ENCODE measurements at places on chromosomes 6 and 20.

- DNase-seq, result no peak
Observed at GRCh38 chr6:89950879-89951391, 56.7 kb downstream of the GJA10 start.

GRCh38 chr6:108118359-108118724 lies 43.8 kb upstream of the OSTM1 start:
- no peak for DNase-seq

DNA sequence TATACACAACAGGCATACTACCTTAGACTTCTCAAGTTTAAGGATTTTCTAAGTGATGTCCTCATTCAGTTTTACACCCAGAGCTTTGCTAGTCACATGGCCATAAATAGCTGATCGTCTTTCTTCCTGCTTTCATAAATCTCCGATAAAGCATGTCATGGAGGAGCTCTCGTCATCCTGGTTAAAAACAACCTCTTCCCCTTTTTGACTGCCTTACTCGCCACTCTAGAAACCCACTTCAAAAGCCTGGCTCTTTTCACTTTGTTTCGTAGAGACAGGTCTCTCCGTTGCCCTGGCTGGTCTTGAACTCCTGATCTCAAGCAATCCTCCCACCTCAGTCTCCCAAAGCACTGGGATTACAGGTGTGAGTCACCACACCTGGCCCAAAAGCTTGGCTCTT lies 67.0 kb upstream of the SMIM29 start:
- DNase-seq, result peak; percentile 21

DNA sequence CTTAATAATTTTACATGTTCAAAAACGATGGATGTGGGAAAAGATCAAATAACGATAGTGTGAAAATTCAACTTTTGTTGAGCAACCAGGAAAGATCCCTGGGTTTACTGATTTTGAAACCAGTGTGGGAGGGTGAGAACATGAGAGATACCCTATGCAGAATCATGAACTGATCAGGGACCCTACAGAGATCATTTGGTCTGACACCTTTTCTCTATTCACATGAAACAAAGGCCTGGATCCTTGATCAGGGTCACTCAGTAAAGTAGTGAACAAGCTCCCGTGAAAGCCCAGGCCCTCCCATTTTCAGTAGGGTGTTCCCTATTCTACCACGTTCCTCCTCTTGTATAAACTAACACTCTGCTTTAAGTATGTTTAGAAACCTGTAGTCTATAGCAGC lies 60.5 kb upstream of the DUSP22 start:
- no peak for DNase-seq

DNA sequence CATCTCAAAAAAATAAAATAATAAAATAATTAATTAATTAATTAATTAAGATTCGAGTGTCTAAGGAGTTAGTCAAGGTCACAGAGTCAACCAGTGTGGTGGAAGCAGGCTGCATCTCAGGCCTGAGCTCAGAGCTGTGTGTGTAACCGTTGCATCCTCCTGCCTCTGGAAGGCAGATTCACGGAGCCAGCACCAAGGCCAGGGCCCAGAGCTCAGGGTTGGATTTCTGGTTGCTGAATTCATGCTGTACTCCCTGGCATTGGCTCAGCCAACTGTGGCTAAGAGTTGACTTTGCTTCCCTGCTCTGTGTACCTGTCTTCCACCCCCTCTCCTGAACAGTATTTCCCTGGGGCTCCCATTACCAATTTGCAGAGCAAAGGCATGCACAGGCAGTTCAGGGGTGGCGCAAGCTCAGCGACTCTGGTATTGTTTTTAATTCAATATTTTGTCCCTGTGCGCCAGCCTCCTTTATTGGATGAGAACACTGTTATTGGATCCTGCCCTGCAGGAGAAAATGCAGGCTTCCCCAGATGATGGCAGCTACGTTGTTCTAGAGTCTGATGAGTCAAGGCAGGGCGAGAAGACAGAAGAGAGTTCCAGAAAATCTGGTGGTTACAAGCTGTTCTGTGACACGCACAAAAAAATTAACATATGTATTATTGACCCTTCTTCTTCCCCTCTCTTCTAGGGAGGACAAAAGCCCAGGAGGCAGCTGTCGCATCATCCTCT lies 12.3 kb upstream of the CTNNBL1 start:
- no peak for DNase-seq

DNA sequence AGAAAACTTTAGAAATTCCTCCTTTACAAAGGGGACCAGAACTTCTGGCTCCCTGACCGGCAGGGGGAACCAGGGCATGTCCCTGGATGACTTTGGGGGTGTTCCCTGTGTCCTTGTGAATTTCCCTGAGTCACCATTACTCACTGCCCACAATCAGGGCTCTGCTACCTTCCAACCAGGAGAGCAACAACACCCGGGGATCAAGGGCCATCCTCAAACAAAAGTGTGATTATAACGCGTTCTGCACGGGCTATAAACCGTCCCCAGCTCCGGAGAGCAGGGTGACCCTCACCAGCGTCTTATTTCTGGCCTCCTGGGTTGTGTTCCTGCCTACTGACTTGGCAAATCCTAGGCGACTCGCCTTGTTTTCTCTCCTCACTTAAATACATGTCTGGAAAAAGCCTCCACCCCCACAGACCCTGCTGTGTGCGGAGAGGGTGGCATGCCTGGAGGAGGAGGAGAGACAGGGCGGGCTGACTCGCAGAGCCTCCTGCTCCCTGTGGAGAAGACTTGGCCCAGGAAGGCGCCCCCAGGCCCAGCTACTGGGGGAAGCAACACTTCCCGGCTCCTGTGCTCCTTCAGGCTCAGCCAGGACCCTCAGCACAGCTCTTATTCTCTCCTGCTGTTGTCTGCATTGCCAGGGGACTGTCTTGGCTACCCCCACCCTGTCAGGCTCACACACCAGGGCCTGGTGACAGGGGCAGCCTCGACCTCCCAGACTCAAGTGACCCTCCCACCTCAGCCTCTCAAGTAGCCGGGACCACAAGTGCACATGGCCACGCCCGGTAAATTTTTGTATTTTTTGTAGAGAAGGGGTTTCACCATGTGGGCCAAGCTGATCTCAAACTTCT lies 54.1 kb downstream of the FGD2 start:
- DNase-seq, result no peak

DNA sequence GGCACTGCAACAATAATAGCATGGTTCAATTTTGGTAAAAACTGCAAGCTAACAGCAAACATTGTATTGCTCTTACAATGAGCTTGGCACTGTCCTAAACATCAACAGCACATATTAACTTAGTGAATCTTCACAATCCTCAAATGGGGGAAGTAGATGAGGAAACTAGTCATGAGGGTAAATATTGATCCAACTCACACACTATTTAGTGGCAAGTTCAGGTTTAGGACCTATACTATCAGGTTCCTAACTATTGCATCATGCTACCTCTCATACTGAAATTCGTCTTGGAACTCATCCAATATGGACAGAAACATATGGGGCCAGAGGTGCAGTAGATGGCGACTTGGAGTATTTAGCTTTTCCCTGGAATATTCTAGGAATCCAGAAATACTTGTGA lies 34.2 kb downstream of the FKBP1C start:
- no peak for DNase-seq

DNA sequence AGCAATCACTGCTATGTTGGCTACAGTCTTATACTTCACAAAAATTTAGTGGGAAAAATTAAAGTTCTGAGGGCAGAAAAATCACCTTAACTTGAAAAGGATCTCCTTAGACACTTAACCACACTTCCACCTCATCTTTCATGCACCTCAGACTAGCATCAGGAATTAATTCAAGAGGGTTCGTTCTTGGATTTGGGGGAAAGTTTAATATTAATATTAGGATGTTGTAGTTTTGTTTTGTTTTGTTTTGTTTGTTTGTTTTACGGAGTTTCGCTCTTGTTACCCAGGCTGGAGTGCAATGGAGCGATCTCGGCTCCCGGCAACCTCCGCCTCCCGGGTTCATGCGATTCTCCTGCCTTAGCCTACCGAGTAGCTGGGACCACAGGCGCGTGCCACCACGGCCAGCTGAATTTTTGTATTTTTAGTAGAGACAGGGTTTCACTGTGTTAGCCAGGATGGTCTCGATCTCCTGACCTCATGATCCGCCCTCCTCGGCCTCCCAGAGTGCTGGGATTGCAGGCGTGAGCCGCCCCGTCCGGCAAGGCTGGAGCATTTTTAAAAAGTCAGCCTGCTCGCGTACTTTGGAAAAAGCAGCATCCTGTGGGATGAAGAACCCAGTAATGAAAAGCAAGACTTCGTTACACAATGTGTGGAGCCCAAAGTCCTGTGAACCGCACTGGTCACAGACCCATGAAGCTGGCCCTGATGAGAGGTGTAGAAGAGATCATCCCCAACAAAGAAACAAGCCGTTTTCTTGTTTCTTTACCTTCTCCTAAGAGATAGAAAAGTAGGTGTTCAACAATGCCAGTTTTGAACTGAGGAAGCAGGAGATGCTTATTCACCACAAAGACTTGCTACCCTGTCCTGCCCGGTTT lies 194.9 kb downstream of the GPX5 start:
- DNase-seq, result no peak

DNA sequence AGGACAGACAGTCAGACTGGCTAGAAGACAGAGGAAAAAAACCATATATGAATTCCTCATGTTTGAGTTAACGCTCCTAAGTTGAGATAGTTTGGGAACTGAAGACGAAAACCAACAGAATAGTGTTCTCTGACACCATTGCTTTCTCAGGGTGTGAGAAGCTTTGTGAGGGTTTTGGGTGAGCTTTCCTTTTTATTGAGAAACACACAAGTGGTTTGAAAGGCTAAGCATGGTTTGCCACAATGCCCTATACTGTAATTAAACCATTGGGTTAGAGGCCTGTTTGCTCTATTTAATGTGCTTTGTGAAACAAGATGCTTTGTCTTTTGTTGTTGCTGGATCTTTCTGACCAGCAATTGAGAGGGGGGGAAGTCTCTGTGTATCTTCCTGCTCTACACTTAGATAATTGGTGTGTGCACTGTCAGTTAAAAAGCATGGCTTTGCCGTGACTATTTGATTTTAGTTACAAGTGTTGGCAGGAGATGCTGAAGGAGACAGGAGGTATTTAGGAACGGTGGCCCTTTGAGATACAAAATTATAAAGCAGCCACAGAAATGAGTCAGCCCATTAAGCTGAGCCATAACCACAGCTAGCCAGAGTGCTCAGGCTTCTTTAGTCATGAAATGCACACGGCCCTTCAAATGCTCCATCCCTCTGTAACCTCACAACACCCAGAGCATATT lies 273.0 kb upstream of the PREP start:
- no peak for DNase-seq

DNA sequence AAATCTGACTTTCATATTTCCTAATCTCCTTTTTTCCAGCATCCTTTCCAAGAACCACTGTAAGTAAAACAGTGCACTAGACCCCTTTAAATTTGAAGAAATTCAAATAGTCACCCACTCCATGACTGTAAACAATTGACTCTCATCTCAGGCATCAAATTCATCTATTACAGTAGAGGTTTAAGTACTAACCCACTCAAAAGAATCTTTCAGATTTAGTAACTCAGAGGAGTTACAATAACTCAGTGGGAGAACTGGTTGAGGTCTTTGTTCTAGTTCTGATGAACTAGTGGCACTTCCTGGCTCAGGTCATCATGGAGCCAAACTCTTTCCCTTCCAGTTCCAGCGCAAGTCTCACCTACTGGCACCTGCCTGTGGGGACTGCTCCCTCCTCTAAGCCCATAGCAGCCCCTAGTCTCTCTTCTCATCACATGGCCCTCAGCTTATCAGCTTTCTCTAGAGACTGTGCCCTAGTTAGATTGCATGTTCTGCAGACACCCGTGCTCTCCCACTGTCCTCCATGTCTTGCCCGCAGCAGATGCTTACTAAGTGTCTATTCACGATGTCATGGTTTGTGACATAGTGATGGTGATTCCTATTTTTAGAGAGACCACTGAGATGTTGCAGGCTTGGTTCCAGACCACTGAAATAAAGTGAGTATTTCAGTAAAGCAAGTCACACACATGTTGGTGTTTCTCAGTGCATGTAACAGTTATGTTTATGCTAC lies 196.2 kb downstream of the TBC1D7 start:
- DNase-seq, result no peak

GRCh38 chr20:3818155-3819151 lies 1.9 kb upstream of the AP5S1 start:
- DNase-seq, result peak; percentile 39

- no peak for DNase-seq
Observed at GRCh38 chr6:112019589-112019988, 34.3 kb upstream of the CCN6 start.

GRCh38 chr6:46135176-46135575 lies 5.4 kb downstream of the ENPP4 start:
- DNase-seq, result no peak

DNA sequence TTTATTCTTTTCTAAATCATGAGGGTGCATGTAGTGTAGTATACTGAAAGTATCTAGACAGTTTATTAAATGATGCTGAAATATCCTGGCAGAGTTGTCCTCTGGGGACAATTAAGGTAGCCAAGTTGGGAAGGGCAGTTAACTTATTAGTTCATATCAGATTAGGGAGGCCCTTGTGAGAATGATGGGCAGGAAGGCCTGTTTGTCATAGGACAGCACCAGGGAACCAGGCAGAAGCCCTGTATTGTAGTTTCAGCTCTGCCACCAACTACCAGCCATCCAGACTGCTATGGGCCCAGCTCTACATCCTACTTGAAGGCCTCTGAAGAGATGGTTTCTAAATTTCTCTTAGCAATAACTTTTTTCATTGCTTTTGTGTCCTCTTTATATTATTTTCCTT lies 4.0 kb downstream of the MYLIP start:
- no peak for DNase-seq

GRCh38 chr6:33583591-33584155 lies 3.6 kb upstream of the BAK1 start:
- no peak for DNase-seq

- DNase-seq, result no peak
Observed at GRCh38 chr6:167996424-167997199, 859 bp upstream of the KIF25 start.

- DNase-seq, result no peak
Observed at GRCh38 chr6:1619098-1619672, 9.5 kb downstream of the FOXC1 start.

- DNase-seq, result peak; percentile 78
Observed at GRCh38 chr6:5143634-5144311, 58.6 kb downstream of the PPP1R3G start.

DNA sequence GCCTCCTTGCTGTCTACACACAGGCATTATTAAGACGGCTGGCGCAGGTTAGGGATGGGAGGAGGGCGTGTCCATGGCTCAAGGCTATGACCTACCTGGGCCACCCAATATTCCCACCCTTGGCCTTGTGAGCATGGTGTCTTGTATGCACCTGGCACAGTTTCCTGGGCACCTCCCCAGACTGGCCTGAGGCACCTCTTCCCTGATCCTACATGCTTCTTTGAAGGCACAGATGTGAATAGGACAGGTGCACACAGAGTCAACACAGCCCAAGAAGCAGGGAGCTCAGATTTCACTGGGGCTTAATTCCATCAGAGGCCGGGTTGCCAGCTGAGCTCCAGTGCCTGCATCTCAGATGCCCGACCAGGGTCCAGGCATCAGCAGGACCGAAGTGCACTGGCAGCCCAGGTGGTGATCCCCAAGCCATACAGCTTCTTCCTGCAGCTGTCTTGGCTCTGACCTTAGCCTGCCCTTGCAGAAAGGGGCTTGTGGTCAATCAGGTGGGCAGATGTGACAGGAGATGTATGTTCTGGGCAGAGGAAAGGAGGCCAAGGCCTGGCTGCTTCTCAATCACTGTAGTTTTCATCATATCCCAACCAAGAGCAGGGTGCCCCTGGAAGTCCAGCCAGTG lies 287.7 kb downstream of the CLIC5 start:
- no peak for DNase-seq

All from CD4-positive, alpha-beta T cell treated with Interleukin-21 for 1 hour (primary cell).